Activated naive CD4-positive, alpha-beta T cell (primary cell): ENCODE measurements at places on chromosomes 12 and 14.

DNA sequence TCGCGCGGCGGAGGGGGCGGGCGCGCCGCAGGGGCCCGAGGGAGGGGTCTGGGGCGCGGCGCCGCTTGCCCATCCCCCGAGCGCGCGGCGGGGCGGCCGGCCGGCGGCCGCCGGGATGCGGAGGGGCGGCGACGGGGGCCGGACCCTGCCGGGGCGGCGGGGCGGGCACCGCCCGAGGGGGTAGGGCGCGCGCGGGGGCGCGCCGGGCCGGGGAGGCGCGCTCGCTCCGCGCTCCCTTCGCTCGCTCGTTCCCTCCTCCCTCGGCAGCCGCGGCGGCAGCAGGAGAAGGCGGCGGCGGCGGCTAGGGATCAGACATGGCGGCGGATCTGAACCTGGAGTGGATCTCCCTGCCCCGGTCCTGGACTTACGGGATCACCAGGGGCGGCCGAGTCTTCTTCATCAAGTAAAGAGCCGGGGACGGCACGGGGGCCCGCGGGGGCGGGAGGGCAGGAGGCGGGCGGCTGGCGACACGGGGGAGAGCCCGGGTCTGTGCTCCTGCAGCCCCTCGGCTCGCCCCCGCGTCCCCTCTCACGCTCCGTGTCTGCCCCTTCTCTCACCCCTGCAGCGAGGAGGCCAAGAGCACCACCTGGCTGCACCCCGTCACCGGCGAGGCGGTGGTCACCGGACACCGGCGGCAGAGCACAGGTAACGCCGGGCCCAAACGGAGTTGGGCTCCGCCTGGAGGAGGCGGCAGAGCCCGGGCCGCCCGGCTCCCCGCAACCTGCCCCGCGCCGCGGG lies at the start of gene PLEKHA5:
PLEKHA5 (plus strand) TSS at position 248 of the 738 bp plus-strand sequence; CDS start at position 315, 67 bp downstream.
- no peak for DNase-seq

- DNase-seq, result no peak
Observed at GRCh38 chr12:34336619-34337465, 314.5 kb downstream of the ALG10 start.

DNA sequence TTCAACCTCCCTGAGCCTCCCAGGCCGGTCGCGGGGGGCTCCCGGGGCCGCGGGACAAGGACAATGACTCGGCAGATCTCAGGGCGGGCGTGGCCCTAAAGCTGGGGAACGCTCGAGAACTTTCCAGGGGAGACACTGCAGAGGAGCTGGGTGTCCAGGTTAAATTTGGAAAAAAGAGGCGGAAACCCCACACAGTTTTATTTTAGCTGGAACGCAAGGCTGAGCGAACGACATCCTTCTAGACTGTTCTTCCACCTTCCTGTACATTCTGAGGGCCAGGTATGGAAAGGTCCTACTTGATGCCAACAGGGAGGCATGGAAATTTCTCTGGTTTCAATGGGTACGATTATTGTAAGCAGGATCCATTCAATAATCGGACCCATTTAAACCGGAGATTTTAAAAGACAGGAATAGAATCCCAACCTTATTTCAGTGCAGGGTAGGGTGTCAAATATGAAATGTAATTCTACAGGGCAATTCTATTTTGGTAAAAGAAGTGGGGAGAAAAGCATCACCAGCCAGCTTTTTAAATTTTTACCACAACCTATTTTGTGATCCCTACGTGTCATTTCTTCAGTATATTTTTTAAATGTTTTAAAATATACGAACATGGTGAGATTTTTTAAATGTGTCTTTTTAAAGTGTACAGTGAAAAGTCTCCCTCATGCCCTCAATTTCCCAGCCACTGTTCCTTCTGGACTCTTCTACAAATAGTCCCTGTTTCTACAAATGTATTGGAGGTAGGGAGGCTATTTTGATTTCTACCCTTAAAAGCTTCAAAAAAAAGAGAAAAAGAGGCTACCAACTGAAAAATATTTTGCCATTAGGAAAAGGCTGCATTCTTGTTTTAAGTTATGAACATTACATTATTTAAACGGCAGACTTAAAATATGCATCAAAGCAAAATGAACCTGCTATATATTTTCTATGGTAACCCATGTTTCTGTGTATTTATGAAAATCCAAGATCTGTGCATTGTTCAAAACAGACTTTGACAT lies 1.1 kb upstream of the UBC start:
- DNase-seq, result no peak

GRCh38 chr12:51127050-51127729 lies 43.8 kb upstream of the CSRNP2 start:
- DNase-seq, result no peak

GRCh38 chr12:119024356-119024755 lies 43.0 kb downstream of the SRRM4 start:
- no peak for DNase-seq

- no peak for DNase-seq
Observed at GRCh38 chr12:126681676-126682075, 1585.3 kb upstream of the TMEM132C start.

GRCh38 chr12:4051596-4051995 lies 178.4 kb upstream of the PARP11 start:
- no peak for DNase-seq

GRCh38 chr14:44567997-44568396 lies 60.9 kb upstream of the FSCB start:
- no peak for DNase-seq

GRCh38 chr12:132413931-132414588 lies 75.9 kb upstream of the FBRSL1 start:
- DNase-seq, result no peak

- DNase-seq, result no peak
Observed at GRCh38 chr12:68888243-68888642, 44.7 kb downstream of the CPM start.

DNA sequence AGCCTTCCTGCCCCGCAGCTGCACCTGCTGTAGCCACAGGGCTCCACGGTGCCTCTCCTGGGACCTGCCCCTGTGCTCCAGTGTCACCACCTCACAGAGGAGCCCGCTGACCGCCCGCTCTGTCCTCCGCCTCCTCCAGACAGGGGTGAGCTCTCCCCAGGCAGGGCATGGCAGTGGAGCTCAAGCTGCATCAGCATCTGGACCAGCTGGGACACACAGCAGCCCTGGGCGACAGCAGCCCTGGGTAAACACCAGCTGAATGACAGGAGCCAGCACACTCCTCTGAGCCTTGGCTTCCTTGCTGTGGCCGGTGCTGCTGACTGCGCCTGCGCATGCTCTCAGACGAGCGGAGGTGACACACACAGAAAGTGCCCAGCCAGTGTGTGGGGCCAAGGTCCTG lies 22.0 kb downstream of the CHGA start:
- DNase-seq, result no peak

DNA sequence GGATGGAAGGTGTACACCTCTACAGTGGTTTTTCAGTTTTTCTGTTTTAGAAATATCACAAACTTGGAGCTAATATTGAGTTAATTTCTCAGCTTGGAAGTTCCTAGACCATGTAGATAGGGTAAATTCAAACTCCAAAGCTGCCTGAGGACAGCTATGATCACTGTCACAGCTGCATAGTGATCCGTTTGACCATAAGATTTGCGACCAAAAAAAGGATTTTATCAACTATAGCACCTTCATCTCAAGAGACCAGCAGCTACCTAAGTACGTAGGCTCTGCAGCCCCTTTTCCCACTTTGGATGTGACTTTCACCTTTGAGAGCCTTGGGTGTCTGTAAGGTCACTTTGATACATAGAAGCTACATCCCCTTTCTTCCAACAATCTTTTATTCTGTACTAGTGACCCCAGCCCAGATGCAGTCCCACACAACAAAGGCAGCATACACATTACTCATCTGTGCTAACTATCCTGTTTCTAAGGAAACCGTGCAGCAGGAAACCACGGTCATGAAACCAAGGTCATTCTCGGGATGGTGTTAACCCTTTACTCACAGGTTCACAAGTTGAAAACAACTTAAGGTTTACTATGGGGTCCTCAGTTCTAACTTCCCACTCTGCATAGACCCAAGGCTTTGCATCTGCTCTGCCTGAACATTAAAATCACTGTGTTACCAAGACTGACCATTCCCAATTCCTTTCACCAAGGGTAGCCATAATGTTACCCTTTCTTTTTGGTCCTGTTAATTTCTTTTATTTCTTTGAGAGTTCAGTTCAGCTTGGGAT lies 75.4 kb downstream of the IFT81 start:
- DNase-seq, result no peak

- DNase-seq, result no peak
Observed at GRCh38 chr14:102321456-102322422, 2.2 kb downstream of the ZNF839 start.
